Nephron progenitor cell (in vitro differentiated cells): ENCODE measurements at places on chromosomes 2 and 18.

DNA sequence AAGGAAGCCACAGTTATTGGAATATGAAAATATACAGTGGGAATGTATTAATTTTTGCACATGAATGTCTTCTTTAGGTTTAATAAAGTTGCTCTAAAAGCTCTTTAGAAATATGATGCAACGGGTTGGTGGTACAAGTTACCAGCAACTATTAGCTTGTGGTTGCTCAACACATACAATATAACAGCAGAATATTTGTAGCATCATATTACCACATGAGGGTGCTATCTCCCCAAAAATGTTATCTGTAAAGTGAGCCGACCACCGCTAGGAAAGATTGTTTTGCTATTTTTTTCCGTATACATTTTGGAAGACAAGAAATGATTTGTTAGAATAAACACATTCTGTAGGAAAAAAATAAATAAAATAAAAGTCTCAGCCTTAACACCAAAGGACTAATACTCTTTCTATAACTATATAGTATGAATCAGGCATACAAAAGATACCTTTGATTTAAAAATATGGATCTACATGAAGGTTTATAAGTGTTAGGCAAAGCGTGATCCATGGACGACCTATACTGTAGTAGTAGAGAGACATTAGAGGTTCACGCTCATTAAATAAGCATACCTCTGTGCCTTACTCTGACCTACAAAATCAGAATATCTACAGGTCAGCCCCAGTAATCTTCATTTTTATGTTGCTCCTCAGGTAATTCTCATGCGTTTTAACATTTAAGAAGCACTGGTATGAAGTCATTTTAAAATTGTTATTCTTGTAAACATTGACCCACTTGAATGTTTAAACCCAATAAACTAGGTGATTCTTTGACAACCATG is 1110.6 kb upstream of the ACVR2A start:
- no peak for DNase-seq

DNA sequence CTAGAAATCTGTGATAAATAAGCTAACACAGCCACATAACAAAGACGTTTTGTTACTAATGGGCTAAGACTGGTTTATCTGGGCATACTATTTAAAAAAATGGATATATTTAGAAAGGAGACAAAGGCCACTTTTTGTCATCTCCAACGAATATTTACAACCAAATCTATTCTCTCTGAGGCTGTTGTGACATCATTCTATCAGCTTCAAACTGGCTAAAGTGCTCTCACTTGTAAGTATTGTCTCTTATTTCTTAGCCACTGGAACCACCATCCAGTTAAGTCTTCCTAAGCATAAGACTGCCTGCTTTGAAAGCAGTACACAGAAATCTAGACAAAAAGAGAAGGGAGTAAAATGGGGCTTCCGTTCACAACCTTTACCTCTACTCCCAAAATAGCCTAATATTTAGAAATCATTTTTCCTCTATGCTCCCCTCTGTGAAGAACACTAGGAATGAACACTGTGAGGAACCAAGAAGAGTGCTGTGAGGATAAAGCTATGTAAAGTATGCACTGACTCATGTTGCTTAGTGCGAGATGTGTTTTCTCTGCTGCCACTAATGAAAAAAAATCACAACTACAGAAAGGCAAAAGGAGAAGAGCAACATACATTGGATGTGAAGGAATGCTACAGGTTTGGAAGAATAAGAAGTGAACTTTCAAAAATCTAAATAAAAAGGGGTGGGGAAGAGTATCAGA is 264.1 kb downstream of the EXOC6B start:
- no peak for DNase-seq

DNA sequence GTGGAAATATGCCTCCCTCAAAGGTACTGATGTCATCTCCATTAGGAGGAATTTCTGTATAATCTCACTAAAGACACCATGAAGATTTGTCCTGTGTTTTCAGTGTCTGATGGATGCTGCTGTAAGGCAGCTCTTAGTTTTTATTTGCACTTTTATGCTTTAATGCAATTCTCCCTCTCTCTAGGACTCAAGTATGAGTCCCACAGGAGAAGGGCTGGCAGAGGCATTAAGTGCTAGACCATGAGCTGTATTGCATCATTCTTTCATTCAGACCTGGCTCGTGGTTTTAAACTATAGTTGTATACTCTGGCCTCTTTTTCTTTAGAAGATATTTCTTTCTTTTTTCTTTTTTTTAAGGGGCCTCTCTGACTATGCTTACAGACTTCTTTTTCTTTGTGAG is 805.6 kb downstream of the DPP10 start:
- DNase-seq: no peak

- no peak for DNase-seq
These were observed 1073.3 kb upstream of the CDH2 start for GRCh38 chr18:29250259-29250658.

GRCh38 chr2:99653433-99653832 is 163.6 kb upstream of the REV1 start:
- no peak for DNase-seq
